ENCODE measurements at places on chromosomes 5 and 9. TPM values are rescaled to one million over a fixed set of nuclear protein-coding genes. Genes with fewer than 3 reads are reported as not detected.

The NTRK2 gene
- total RNA-seq, result not detected

- DNase-seq, result no peak
Measured at GRCh38 chr9:103709366-103709765, 384.7 kb upstream of the SMC2 start.

The KIF12 gene
- total RNA-seq, result not detected

- no peak for DNase-seq
Measured at GRCh38 chr5:50320131-50320749, 120.8 kb downstream of the EMB start.

DNA sequence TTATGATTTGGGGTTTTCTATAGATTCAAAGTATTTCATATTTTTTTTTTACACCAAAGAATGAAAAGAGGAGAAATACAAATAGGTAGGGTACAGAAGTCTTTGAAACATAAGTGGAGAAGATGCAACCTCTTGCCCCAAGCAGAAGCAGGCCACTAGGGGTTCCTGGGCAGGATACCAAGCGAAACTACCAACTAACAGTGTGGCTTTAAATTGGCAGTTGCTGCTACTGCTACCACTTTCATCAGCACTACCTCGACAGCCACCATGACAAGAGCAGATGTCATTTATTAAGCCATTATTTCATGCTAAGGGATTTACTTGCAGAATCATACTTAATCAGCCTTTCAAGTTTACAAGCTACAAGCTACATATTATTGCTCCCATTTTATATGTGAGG is 288.1 kb downstream of the NR3C1 start:
- no peak for DNase-seq

DNA sequence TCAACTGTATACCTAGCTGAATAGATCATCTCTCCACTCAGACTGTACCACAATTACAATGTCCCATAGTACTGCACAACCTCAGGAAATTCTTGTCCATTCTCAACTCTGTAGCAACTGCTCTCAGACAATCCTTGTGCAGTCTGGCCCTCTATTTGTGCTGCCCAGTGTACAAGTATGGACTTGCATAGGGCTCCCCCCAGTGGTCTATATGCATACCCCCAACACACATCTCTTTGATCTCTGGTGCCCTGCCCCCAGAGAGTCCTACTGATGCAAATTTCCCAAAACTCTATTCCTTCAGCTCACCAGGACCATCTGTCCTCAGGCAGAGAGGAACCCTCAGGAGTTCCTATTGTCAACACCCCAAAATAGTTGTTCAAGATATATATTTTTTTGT is 205.3 kb downstream of the SLCO4C1 start:
- no peak for DNase-seq

The STOM gene
- total RNA-seq, result 87.4 TPM

DNA sequence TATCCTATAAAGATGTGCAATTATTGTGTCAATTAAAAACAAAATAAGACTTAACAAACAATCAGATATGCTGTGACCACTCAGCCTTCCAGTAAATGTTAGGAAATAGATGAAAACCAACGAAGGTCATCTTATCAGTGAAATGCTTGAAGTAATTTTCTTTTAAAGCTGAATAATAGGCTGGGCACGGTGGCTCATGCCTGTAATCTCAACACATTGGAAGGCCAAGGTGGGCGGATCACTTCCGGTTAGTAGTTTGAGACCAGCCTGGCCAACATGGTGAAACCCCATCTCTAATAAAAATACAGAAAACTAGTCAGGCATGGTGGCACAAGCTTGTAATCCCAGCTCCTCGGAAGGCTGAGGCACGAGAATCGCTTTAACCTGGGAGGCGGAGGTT is 31.2 kb downstream of the NLN start:
- no peak for DNase-seq

DNA sequence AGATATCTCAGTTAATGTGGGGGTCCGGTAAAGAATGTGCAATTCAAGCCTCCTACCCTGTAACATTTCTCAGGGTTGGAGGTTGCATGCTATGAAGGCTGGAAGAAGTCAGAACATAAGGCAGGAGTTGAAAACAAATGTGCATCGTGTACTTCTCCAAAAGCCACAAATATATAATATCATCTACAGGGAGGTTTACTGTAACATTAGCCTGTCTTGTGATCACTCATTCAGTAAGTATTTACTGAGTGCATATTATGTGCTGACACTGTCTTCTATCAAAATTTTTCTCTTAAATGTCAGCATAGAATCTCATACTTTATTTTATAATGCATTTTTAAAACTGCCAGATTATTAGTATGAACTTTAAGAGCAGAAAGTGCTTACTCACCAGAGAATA is 105.6 kb upstream of the ZNF366 start:
- DNase-seq, result no peak

Data from activated naive CD8-positive, alpha-beta T cell treated with anti-CD3 and anti-CD28 coated beads, Interleukin-2, amount 10 ng/mL, durations not matched to agents 7 days and 5 days (primary cell).